ENCODE measurements at places on chromosomes 11 and 22. TPM values are rescaled to one million over a fixed set of nuclear protein-coding genes. Genes with fewer than 3 reads are reported as not detected.

DNA sequence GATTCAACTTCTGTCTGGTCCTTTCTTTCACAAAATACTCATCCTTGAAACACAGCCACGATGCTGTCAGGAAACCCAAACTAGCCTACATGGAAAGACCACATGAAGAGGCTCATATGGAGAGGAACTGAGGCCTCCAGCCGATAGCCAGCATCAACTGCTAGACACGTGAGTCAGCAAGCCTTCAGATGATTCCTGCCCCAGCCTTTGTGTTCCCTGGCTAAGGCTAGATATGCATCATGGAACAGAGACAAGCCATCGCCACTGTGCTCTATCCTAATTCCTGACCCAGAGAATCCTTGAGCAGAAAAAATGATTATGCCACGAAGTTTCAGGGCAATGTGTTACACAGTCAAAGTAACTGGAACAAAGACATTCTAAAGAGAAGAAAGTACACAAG, 75.5 kb downstream of the ENTHD1 start:
- H3K4me1 ChIP-seq: no peaks in the 10 kb centered on the region
- peaks cover 7% of the 10 kb centered on the region for H3K27me3 ChIP-seq
- no peak overlapping the region for H3K4me3 ChIP-seq
- DNase-seq: no peak

Gene TEX12
- not detected for polyA plus RNA-seq

DNA sequence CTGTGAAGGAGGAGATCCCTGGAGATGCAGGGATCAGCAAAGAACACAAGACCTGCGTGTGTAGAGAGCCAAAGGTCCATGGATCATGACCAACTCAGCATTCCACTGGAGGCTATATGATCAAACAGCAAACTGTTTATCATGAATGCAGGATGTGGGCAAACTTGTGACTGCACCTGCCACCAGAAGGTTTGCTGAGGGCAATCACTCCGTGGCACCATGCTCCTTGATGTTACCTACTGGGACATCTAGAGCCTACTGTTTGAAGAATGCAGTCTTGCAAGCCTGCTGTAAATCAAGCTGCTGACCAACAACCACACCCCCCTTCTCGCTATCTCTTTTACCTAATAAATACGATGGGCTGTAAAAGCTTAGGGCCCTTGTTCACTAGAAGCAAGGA, 9.7 kb downstream of the SCGB1D2 start:
- no peaks in the 10 kb centered on the region for H3K27me3 ChIP-seq
- H3K4me1 ChIP-seq: no peaks in the 10 kb centered on the region
- no peak overlapping the region for H3K4me3 ChIP-seq
- no peak overlapping the region for H3K27ac ChIP-seq
- DNase-seq: no peak

DNA sequence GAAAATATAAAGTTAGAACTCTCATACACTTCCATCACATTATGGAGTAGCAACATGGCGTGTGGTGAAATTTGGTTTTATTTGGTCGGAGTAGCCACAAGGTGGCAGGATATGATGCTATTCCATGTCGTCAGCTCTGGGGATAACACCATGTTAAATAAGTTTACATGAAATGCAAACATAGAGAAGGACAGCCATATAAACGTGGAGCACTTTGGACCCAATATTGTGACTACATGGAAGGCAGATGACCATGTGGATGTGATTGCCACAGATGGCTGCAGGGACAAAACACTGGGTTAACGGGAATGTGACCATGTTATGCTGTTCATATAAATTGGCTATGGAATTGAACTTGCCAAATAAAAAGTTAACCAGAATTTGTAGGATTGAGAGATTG, 21.0 kb downstream of the OR5M11 start:
- no peak overlapping the region for H3K27ac ChIP-seq
- DNase-seq: peak; percentile 14
- H3K27me3 ChIP-seq: no peaks in the 10 kb centered on the region
- no peaks in the 10 kb centered on the region for H3K4me1 ChIP-seq
- H3K36me3 ChIP-seq: no peaks in the 10 kb centered on the region

GRCh38 chr22:30471616-30472318, at the start of gene SEC14L3:
Gene SEC14L3 (minus strand): TSS chr22:30472017. CDS start chr22:30471958, 59 bp downstream.
- H3K36me3 ChIP-seq: no peaks in the 10 kb centered on the region
- H3K4me3 ChIP-seq: no peak within 1 kb of the TSS
- no peak within 1 kb of the TSS for H3K27ac ChIP-seq
- DNase-seq: no peak

Measured in hepatocyte (in vitro differentiated cells).